ENCODE measurements at places on chromosomes 11 and 22. TPM values are rescaled to one million over a fixed set of nuclear protein-coding genes. Genes with fewer than 3 reads are reported as not detected.

Gene TESMIN
- total RNA-seq, result 6.7 TPM

DNA sequence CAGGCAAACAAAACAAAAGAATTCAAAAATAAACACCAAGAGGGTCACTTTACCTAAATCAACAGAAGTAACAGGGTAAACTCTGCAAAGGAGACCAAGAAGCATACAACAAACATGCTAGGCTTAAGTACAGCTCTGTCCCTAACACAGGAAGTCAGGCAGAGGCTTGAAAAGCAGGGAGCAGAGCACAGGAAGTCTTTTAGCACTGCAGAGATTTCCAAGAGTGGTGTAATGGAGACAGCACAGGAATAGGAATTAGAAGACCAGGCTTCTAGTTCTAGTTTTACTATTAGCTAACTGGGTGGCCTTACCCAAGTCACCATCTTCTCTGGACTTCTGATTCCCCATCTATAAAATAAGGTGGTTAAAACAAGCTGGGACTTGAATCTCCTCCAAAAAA lies 1.9 kb downstream of the RBFOX2 start:
- peak overlapping the region; percentile 40 for H3K27ac ChIP-seq
- DNase-seq, result no peak
- peak overlapping the region; percentile 97 for H3K4me3 ChIP-seq
- H3K27me3 ChIP-seq, result no peaks in the 10 kb centered on the region

DNA sequence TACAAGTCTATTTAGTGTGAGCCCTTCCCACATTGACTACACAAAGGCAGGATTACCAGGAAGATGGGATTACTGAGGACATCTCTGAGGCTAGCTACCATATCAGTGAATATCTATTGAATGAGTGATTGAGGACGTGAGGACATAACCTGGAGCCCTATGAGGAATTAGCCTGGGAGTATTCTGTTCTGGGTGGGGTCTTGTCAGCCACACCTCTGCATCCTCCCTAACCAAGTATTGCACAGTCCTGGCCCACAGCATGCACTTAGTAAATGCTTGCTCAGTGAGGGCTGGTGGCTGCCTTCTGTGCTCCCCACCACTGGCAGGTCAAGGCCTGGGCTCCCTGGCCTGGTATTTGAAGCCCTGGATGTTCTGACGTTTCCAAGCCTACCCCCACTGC lies 14.8 kb downstream of the DUSP18 start:
- H3K4me1 ChIP-seq, result peaks cover 3% of the 10 kb centered on the region
- H3K36me3 ChIP-seq, result no peaks in the 10 kb centered on the region
- no peak overlapping the region for H3K27ac ChIP-seq
- no peak for DNase-seq

DNA sequence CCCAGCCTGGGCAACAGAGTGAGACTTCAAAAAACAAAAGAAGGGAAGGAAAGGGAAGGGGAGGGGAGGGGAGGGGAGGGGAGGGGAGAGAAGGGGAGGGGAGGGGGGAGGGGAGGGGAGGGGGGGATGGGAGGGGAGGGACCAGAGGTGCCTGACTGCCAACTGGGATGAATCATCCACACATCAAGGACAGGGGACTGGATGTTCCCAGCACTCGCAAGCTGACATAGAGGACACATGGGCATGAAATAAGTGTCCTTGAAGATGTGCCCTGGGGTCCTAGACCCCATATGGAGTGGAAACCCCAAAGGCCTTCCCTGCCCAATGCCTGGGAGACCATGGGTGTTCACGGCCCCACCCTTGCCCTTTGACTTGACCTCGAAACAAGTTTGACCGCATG lies 19.8 kb downstream of the TST start:
- H3K36me3 ChIP-seq, result no peaks in the 10 kb centered on the region
- H3K4me1 ChIP-seq, result no peaks in the 10 kb centered on the region
- DNase-seq, result no peak
- H3K27me3 ChIP-seq, result peaks cover 17% of the 10 kb centered on the region

DNA sequence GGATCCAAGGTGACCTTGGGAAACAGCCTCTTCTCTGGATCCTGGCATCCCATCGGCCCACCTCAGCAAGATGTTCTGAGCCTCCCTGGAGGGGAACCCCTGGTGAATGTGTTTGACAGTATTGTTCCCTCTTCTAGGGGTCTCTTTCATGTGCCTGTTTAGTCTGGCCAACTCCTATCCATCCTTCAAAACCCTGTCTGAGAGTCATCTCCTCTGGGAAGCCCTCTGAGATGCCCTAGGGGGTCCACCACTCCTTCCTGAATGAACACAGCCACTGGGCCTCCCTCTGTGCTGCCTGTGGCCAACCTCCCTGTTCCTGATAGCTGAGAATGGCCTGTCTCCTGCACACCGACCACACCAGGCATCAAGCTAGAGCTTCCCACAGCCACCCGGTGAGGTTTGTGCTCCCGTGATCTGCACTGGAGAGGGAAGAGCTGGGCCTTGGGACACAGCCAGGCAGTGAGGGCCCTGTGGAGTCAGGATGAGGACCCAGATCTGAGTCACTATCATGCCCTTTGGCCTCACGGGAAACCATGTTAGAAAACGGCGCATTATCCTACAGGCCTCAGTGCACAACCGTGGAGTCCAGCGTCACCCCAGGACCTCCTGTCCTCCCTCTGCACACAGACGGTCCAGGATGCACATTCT lies 8.8 kb downstream of the WNT7B start:
- no peaks in the 10 kb centered on the region for H3K36me3 ChIP-seq
- no peak overlapping the region for H3K4me3 ChIP-seq
- H3K27ac ChIP-seq, result peak overlapping the region; percentile 27
- peaks cover 49% of the 10 kb centered on the region for H3K4me1 ChIP-seq

GRCh38 chr11:83102834-83103233 lies 31.1 kb upstream of the RAB30 start:
- no peaks in the 10 kb centered on the region for H3K36me3 ChIP-seq
- no peak for DNase-seq
- H3K27ac ChIP-seq, result no peak overlapping the region

Gene CST6
- not detected for total RNA-seq

- no peak overlapping the region for H3K4me3 ChIP-seq
- no peak overlapping the region for H3K27ac ChIP-seq
- DNase-seq, result no peak
- H3K4me1 ChIP-seq, result no peaks in the 10 kb centered on the region
- no peaks in the 10 kb centered on the region for H3K36me3 ChIP-seq
- no peaks in the 10 kb centered on the region for H3K27me3 ChIP-seq
Observed at GRCh38 chr11:120141768-120142423, 4.0 kb upstream of the TRIM29 start.

DNA sequence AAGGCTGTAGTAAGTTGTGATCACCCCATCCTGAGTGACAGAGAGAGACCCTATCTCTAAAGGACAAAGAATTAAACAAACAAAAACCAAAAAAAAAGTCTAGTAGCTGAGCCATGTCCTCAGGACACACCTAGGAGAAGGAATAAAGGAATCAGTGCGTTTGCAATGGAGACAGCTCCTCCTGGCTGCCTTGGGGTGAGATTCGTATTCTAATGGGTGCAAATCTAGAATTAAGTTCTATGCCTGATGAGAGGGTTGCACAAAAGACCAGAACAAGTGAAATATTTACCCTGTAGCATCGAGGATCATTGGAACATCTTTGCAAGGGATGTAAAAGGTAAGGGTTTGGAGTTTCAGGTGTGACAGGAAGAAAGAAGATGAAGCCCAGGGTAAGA lies 70.3 kb upstream of the BMAL1 start:
- DNase-seq, result no peak
- peaks cover 27% of the 10 kb centered on the region for H3K4me1 ChIP-seq
- no peak overlapping the region for H3K4me3 ChIP-seq
- peak overlapping the region; percentile 92 for H3K27ac ChIP-seq
- no peaks in the 10 kb centered on the region for H3K36me3 ChIP-seq
- H3K27me3 ChIP-seq, result no peaks in the 10 kb centered on the region

DNA sequence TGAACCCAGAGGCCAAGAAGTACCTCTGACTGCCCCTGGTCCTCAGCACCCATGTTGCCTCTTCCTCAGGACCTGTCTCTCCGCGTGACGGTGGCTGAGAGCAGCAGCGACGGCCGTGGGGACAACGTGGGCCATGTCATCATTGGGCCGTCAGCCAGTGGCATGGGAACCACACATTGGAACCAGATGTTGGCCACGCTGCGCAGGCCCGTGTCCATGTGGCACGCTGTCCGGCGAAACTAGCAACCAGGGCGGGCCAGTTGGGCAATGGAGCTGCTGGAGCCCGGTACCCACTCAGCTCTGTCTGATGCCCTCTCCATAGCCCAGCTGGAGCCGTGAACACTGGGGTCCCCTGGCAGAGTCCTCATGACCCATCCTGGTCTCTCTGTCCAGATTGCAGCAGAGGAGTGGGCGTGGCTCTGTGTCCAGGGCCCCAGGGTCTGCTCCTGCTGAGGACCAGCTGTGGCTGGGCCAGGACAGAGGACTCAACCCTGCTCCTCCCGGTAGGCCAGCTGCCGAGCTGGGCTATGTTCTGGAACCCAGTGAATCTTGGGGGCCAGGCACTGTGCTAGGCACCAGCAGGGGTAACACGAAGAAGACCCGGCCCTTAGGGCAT lies 8.0 kb upstream of the RHOD start:
- H3K4me1 ChIP-seq, result peaks cover 20% of the 10 kb centered on the region
- H3K36me3 ChIP-seq, result no peaks in the 10 kb centered on the region
- H3K27ac ChIP-seq, result no peak overlapping the region
- no peak for DNase-seq
- H3K4me3 ChIP-seq, result no peak overlapping the region

Gene MAPK8IP1
- total RNA-seq, result 2.6 TPM

Gene PLEKHA7
- total RNA-seq, result not detected

Gene PKNOX2
- not detected for total RNA-seq

DNA sequence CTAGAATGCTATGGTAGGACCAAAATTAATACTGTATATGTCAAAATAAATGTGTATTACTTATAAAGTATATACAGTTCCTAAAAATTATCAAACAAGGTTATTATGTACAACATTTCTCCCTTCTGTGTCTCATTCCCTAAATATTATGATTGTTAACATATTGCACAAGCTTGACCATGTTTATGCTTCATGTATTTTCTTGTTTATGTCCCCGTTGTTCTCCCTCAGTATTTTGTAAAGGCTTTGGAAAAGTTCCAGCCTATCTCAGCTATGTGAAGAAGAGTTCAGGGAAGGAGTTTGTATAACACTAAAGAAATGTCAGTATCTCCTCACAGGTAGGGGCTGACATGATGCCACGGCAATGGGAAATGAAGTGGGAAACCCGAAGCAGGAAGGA lies 19.6 kb downstream of the ADM start:
- no peaks in the 10 kb centered on the region for H3K36me3 ChIP-seq
- no peak for DNase-seq
- H3K27me3 ChIP-seq, result no peaks in the 10 kb centered on the region
- peak overlapping the region; percentile 78 for H3K27ac ChIP-seq
- H3K4me1 ChIP-seq, result peaks cover 70% of the 10 kb centered on the region

GRCh38 chr22:17964156-17964555 lies 60.2 kb downstream of the MICAL3 start:
- DNase-seq, result no peak
- peaks cover 27% of the 10 kb centered on the region for H3K4me1 ChIP-seq
- no peak overlapping the region for H3K4me3 ChIP-seq
- H3K27me3 ChIP-seq, result no peaks in the 10 kb centered on the region
- peaks cover 18% of the 10 kb centered on the region for H3K36me3 ChIP-seq
- no peak overlapping the region for H3K27ac ChIP-seq

- H3K27me3 ChIP-seq, result no peaks in the 10 kb centered on the region
- DNase-seq, result no peak
- no peak overlapping the region for H3K27ac ChIP-seq
- no peaks in the 10 kb centered on the region for H3K36me3 ChIP-seq
- no peak overlapping the region for H3K4me3 ChIP-seq
- H3K4me1 ChIP-seq, result 0 out of 2 replicates have a peak, but pooled peaks cover 4% of the 10 kb centered on the region
Observed at GRCh38 chr11:67062526-67063373, 6.1 kb downstream of the RHOD start.

DNA sequence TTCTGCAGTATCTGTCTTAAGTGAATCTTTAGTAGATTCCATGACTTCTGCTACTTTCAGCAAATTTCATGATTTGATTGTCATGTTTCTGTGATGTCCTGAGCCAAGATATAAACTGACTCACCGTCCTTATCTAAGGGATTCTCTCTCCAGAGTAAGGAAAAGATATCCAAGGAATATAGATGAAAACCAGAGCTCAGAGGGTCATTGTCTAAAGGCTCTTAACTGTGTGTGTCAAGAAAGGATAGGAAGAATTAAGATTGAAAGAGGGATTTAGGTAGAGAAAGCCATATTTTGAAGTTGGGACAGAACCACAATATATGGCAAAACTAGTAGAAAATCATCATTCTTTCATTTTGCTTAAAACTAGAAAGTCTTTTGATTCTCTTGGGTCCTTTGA lies 50.7 kb downstream of the PPME1 start:
- no peaks in the 10 kb centered on the region for H3K4me1 ChIP-seq
- no peak for DNase-seq
- no peak overlapping the region for H3K27ac ChIP-seq
- H3K36me3 ChIP-seq, result no peaks in the 10 kb centered on the region
- no peaks in the 10 kb centered on the region for H3K27me3 ChIP-seq

Gene PHLDA2
- 34.6 TPM for total RNA-seq

DNA sequence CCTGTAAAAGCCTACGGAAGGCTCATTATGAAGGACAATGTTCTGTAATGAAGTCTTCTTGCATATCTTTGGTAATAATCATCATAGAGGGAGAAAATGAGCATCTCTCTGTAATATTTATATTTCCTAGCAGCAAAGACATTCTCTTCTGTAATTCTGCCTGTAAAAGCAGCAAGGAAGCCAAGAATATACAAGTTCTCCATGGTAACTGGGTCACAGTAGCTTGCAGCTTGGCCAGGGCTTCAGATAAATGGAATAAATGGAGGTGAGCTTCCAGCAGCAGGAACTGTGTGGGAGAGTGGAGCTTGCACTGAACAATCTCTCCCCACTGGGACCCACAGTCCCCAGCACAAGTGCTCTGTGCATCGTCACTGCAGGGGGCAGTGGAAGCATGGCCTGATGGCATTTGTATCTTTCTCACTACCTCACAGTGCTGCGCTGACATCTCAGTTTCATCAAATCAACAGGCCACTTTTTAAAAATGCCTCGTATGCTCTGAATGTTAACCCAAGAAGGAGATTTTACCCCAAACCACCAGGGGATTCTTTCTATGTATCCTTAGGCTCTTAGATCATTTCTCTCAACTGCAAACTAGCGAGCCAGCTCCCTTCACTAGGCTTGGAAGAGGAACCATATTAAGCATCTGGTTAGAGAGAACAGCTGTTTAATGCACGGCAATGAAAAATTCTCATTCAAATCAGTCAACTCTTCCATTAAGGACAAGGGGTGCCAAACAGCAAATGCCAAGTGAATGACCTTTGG lies 1059.7 kb downstream of the OPCML start:
- no peaks in the 10 kb centered on the region for H3K4me1 ChIP-seq
- no peaks in the 10 kb centered on the region for H3K27me3 ChIP-seq
- H3K4me3 ChIP-seq, result no peak overlapping the region

GRCh38 chr22:19152942-19153883 lies 3.1 kb upstream of the GSC2 start:
- H3K4me3 ChIP-seq, result no peak overlapping the region

Gene BTG4
- total RNA-seq, result not detected

DNA sequence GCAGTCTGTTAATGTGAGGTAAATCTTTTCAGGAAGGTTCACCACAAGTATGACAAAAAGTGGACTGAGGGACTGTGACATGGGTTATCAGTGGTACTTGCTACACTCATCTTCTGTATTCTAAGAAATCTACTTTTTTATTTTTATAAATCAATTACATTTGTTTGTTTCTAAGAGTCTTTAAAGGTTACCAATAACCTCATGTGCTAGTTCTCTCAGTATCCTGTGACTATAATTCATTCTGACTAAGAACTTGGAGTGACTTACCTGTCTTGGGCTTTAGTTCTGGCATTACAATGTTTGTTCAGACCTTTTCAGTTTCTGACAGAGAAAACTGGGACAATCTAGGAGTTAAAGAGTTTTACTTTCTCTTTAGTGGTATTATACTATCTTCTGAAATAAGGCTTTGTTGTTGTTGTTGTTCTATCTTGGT lies 108.4 kb downstream of the PDE3B start:
- H3K27me3 ChIP-seq, result no peaks in the 10 kb centered on the region
- H3K27ac ChIP-seq, result no peak overlapping the region
- H3K4me1 ChIP-seq, result no peaks in the 10 kb centered on the region
- DNase-seq, result no peak

Data from SJSA1 (cell line).